NCI-H226 (cell line): ENCODE measurements at places on chromosomes 5 and 9.

DNA sequence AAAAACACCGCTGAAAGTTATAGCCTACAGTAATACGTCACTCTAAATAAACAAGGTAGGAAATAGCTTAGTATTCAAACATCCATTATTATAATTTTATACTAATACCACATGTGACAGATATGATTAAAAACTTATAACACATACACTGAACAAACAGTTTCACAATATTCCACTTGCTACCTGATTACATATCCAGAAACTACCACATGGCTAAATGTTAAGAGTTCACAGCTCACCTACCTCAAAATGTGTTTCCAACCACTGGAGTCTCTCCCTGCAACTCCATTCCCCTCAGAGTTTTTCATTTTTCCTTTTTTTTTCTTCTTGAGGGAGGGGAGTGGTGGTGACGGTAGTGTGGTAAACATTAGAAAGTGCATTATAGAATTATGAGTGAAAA is 12.1 kb downstream of the RICTOR start:
- no peak for DNase-seq

GRCh38 chr9:137454597-137455358 is 4.4 kb downstream of the NSMF start:
- DNase-seq: no peak

DNA sequence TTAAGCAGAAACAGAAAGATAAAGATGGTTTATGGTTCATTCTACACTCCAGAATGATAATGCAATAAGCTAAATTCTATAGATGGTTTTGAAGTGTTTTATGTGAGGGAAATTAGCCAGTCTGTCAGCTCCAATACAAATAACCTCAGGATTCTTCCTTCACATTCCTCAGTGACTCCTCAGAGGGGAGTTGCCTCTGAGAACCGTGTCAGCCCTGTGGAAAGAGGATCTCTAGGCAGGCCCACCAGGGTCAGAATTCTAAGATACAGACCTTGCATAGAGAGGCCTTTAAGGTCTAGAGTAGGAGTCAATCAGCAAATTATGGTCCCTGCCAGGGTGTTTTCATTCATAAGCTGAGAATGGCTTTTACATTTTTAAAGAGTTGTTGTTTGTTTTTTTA is 26.6 kb downstream of the RUSC2 start:
- DNase-seq: peak; percentile 82

- no peak for DNase-seq
Observed at GRCh38 chr9:88256216-88256615, 117.9 kb upstream of the SPATA31C2 start.

DNA sequence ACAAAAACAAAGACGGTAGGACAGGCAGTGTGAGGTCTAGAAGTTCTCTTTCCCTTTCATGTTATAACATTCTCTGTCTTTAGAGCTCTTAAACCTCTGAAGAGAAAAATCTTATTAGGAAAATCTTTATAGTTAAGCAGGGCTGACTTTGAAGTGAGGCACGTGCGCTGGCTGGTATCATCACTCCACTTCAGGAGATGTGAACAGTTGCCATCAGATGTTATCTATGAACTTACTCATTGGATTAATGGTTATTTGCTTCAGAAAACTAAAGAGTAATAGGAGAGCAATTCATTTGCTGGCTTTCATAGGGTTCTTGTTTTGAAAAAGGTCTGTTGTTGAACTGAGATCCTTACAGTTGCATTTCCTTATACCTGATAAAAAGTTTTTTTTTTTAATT is 25.7 kb downstream of the LRRTM2 start:
- peak; percentile 22 for DNase-seq

- DNase-seq: peak; percentile 91
Observed at GRCh38 chr5:138148811-138149210, 9.6 kb upstream of the NME5 start.

GRCh38 chr5:96001262-96001661 is 39.6 kb upstream of the ELL2 start:
- DNase-seq: no peak

DNA sequence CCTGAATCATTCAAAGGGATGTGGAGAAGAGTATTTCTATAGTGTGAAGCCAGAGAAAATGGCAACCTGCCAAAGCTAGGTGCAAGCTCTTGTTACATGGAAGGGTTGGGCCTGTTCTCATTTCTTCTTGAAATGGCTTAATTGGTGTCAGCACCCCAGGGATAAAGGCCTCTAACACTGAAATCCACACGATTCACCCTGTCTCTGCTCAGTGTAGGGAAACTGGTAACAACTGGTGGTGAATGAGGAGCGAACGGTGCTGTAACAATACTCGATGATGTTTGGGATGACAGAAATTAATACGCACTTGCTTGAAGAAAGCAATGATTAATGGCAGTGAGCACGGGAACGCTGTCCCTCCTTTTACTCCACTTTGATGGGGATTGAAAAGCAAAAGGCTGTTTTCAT is 16.2 kb downstream of the PBX3 start:
- DNase-seq: no peak

DNA sequence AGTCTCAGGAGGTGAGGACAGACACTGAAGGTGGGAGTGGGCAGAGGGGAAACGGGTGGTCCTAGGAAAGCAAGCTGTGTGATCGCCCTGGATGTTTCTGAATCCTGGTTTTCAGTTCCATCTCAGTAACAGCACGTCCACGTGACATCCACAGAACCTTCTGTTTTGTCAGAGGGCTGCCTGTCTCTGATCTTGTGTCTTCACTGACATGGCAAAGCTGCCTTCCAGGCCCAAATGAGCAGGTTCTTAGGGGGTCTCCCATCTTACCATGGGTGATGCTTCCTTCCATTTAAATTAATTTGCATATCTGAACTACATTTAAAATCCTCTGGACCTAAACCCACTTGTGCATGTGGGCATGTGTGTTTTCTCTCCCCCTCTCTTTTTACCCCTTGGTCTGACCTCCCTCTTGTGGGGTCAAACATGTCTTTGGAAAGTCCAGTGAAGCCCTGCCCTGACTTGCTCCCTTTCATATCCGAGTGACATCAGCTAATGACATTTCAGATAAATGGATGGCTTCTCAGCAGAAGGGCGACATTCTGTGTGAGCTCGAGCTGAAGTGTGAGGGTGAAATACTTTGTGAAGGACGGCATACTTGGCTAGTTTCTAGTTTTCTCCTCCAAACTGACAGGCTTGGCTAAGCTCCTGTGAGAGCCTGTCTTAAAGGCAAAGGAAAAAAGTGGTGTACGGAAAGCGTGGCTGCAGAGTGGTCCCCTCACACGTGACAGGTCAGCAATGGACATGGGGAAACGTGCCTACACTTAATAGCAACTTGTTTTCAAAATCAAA is 204.8 kb upstream of the S1PR3 start:
- DNase-seq: no peak

DNA sequence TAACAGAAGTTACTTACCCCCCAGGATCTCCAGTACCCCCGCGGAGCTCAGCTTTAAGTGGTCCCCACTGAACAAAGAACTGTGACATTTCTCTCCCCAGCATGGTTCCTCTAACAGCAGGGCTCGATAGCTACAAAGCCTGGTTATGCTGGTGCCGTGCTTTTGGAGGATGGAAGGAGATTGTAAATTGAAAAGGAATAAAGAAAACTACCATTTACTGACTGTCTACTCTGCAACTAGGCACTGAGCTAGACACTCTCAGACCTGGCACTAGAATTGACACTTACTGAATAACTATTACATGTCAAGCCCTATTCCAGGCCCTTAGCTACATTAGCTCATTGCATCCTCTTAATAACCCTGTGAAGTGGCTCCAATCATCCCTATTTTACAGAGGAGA is 145.3 kb downstream of the TTLL11 start:
- no peak for DNase-seq

GRCh38 chr9:17403539-17403938 is 175.3 kb upstream of the SH3GL2 start:
- no peak for DNase-seq

DNA sequence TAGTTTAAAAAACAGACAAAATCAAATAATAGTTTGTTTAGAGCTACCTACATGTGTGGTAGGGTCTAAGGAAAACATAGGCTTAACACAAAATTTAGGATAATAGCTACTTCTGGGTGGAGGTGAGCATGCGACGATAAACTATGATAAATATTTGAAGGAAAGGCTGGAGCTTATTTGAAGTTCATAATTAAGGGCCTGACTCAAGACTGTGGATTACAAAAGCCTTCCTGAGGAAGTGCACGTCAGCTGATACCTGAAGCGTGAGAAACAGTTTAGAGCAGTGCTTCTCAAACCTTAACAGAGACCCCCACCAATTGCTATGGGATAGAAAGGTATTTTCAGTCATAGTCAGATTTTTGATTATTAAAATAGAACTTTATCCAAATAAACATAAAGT is 20.4 kb upstream of the UBLCP1 start:
- no peak for DNase-seq

- peak; percentile 29 for DNase-seq
Observed at GRCh38 chr5:135565725-135566421, 12.9 kb downstream of the CXCL14 start.

DNA sequence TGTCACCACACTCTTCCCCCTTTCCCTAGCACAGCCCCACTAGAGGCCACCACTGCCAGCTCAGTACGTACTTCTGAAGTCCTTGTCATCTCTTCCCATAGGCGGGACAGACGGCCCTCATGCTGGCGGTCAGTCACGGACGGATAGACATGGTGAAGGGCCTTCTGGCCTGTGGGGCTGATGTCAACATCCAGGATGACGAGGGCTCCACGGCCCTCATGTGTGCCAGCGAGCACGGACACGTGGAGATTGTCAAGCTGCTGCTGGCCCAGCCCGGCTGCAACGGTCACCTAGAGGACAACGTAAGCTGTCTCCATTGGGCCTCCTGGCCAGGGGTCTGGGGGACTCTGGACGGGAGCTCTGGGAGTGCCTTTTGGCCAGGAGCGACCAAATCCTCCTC is 99.4 kb upstream of the DMRT1 start:
- DNase-seq: no peak

DNA sequence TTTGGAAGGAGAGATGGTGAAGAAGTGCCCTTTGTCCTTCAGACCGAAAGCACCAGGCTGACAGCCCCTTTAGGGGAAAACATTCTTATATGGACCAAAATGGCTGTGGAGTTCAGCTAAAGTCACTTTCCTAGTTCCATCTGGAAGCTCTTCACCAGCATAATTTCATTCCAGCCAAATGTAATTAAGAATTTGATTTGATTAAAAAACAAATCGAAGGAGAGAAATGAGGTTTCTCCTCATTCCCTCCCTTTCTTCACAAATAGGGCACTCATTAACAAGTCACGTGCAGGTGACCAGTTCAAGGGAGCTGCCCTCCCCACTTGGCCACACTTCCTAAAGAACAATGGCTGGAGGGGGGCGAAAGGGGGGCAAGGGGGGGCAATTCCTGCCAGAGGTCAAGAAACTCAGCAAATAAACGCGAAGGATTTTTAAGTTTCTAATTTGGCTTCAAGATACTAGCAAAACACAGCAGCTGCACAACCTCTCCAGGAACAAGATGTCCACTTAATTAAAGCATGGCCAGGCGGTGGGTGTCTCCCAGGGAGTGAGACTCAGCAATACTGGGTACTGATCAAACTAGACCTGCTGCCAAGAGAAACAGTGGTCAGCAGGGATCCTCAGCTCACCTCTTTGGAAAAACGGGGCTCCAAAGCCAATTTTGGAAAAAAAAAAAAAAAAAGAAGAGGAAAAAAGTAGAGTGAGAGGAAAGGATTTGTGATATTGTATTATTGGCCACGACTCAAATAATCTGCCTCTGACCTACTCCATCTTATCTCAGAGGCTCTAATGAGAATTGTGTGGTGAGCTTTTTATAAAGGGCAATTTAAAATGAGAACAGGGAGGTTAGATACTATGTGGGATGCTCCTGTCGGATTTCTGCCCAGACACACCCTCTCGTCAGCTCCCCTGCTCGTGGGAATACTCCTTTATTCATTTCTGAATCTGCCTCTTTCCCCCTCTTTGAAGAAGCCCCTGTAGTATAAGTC is 254.3 kb downstream of the ZSWIM6 start:
- no peak for DNase-seq

DNA sequence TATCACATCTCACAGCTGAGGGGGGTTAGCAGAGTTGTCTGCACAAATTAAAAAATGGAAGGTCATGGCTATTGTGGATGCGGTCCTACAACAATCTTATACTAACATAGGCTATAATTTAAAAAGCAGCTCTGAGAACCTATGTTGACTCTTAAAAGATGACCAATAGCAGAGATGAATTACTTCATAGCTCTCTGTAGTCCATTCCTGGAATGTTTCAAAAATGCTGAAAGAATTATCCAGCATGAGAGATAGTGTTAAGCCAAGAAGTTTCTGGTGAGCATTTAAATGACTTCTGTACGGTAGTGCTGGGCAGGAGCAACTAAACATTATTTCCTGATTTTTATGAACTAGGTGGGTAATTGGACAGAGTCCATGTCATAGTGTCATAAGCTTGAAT is 218.2 kb upstream of the NUDT12 start:
- peak; percentile 48 for DNase-seq

- DNase-seq: peak; percentile 60
Observed at GRCh38 chr9:133477992-133478850, 678 bp downstream of the SLC2A6 start.
